ENCODE measurements at places on chromosomes 12 and 14.

- no peak for DNase-seq
Observed at GRCh38 chr14:101087614-101088394, 184.3 kb upstream of the RTL1 start.

GRCh38 chr12:86666316-86666715, 410.1 kb upstream of the MGAT4C start:
- no peak for DNase-seq

GRCh38 chr12:23781118-23781517, 168.4 kb downstream of the SOX5 start:
- no peak for DNase-seq

GRCh38 chr12:52209321-52209720, 17.5 kb upstream of the KRT80 start:
- DNase-seq: no peak

DNA sequence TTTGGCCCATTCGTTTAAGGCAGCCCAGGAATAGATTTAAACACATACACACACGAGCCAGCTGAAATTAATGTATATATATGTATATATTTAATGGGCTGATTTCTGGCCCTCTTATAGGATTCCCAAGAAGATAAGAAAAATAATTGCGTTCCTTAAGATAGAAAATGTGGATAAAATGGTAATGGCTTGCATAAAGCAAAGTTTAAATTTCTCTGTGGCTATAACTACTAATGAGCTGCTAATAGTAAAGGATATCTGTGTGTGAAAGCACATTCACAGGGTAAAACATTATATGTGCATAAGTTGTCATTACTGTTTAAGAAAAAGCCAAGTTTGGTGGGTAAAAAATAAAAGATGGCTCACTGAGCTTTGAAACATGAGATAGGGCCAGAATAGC, 133.6 kb upstream of the AMIGO2 start:
- DNase-seq: no peak
